ENCODE measurements at places on chromosomes 7 and 10.
A peak's percentile ranks its signal among the peaks of the same experiment; 100 is the strongest.

DNA sequence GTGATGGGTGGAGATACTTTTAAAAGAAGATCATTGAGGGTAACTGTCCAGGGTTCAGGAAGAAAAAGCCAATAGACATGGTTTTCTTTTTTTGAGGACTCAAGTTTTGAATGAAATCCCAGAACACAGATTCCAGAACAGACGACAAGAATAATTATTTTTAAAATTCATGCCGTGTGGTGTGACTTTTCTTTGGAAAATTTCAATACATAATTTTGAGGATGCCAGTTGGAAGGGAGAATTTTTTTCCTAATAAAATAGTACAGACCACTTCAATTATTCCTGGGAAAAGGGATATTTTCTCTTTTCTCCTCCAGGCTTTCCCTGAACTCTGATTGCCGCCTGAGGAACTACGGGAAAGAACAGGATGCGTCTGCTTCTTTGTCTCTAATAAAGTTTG lies 951.4 kb downstream of the KCNMA1 start:
- DNase-seq, result no peak

DNA sequence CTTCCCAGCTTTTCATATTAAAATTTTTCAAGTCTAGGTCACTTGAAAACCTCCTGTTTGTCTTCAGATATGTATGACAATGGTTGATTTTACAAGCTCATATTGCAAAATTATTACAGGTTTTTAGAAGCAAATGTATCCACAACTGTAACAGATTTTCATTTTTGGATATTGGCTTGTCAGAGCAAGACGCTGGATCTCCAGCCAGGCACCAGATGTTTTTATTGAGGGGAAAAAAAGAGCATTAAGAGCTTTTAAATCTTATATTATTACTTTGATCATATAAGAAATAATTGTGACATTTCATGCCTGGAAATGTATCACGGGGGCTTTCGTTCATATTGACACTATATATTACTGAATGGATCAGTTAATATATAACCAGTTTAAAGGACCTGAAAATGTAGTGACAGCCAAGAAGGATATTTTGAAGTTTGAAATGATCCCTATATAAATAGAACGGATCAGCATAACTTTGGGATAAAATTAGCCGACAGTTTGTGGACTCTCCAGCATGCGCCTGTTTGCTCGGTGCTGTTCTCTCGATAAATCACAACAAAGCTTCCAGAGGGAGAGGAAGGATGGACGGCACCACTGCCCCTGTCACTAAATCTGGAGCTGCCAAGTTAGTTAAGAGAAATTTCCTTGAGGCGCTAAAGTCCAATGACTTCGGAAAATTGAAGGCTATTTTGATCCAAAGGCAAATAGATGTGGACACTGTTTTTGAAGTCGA lies at the start of gene ASB4:
Gene ASB4, plus strand, starts transcription at position 553 of the 733 bp plus-strand sequence. Its CDS starts 29 bp downstream, at position 582.
- no peak for DNase-seq

DNA sequence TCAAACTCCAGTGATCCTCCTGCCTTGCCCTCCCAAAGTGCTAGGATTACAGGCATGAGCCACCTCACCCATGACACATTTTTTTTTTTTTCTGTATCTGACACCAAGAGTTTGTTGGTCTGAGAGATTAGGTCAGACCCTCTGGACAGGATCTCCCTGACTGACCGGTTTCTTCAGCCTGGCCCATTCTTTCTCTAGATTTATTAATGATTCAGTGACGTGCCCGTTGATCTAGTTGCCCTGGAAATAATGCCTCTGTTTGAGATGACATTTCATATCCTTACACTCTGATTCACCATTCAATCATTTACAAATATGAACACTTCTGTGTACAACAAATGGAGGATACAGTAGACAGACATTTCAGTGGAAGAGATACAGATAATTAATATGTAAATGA lies 1.4 kb upstream of the ZNF212 start:
- DNase-seq, result no peak

GRCh38 chr10:125157505-125157904 lies 2.9 kb downstream of the CTBP2 start:
- DNase-seq, result no peak

- no peak for DNase-seq
Measured at GRCh38 chr7:22127835-22128527, 182.3 kb upstream of the CDCA7L start.

DNA sequence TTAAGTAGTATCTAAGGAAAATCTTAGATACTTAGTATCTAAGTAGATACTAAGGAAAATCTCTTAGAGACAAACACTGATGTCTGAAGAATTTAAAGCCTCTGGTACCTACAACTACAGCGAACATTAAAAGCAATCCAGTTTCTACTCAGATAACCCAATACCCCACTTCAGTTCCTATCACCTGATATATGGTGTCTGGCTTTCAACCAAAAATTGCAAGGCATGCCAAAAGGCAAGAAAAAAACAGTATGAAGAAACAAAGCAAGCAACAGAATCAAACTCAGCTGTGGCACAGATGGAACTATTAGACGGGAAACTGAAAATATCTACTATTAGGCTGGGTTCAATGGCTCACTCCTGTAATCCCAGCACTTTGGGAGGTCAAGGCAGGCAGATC lies 31.1 kb downstream of the ARHGAP12 start:
- no peak for DNase-seq

DNA sequence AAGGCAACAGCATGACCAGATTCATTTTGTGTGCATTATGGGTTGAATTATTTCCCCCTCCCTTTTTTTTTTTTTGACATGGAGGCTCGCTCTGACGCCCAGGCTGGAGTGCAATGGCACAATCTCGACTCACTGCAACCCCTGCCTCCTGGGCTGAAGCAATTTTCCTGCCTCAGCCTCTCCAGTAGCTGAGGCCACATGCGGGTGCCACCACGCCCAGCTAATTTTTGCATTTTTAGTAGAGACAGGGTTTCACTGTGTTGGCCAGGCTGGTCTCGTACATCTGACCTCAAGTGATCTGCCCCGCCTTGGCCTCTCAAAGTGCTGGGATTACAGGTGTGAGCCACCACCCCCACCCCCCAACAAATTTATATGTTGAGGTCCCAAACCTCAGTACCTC lies 42.0 kb downstream of the ZNF783 start:
- no peak for DNase-seq

DNA sequence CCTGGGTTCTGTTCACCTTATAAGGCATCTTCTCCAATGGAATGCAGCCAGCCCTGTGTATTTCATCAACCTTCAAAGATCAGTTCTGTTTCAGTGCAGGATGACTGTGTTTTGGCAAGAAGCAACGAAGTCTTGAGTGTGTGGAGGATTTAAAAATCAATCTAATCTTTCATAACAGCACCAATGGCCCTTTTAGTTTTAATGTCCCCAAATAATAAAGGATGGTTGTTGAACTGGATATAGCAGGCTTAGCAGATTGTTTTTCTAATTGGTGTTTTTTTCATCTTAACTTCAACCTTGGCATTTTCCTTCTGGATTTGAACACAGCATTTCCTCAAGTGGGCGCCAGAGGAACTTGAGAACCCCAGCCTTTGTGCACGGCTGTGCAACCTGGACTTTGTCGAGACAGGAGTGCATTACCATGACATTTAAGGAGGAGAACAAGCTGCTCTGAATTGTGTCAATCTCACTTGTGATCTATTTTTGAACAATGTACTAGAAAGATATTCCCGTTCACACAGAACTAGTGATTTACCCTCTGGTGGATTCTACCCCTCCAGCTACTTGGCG lies 313.3 kb upstream of the AKR1E2 start:
- DNase-seq, result no peak

- DNase-seq, result peak; percentile 83
Measured at GRCh38 chr7:97872025-97872669, at the start of gene ASNS. ASNS (minus strand) TSS chr7:97872408; CDS start chr7:97869156, 3,252 bp downstream.

All from CD4-positive, alpha-beta T cell treated with Interleukin-1 beta for 1 hour (primary cell).